ENCODE measurements at places on chromosomes 7 and 10.

DNA sequence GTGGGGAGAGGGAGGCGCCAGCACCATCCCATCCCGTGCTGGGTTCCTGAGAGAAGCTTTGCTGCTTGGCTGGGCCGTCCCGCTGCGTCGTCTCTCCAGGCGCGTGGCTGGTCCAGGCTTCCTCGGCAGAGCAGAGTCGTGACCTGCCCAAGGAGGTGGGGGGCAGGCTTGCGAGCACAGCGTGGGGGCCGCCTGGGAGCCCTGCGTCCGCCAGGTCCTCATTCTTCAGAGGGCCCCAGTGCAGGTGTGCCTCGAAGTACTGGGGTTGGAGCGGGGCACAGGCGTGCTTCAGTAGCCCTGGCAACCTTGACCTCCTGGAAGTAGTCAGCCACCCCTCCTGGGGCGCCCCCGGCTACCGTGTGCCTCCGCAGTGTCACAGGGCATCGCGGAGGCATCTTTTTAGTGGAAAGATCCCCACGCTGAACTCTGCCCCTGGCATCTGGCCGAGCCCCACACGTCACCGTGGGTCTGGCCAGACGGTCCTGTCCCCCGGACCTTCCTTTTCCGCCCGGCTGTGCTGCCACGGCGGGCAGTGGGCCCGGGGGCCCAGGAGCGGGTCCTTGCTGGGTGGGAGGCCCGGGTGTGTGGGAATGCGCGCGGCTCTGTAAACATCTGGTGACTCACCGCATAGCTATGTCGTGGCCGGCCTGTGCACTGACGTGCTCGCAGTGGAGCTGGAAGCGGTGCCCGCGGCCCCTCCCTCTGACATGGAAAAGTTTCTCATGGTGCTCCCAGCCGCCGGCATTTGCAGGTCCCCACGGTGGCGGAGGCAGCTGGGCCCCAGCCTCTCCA lies 6.4 kb downstream of the MAFK start:
- DNase-seq, result no peak

DNA sequence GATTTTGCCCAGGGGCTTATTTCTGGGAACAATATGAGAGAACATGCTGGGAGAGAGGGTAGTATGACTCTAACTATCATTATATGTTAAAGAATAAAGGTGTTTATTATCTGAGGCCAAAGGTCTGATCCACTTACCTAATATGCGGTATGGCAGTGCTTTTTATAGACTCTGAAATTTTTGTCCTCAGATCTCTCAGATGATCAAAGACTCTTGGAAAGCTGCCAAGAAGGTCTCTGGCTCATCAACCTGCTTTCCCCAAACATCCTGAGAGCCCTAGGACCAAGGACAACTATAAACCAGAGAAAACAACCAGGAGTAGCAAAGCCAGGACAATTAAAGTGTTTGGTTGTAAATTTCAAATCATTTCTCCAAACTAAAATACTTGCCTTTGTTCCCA lies 255.7 kb upstream of the LRRN3 start:
- no peak for DNase-seq

- DNase-seq, result no peak
These were observed 111.8 kb upstream of the AGR3 start for GRCh38 chr7:16993543-16993942.

GRCh38 chr7:80468931-80469714 lies 42.7 kb downstream of the GNAT3 start:
- DNase-seq, result no peak

GRCh38 chr7:157087646-157088045 lies 51.1 kb upstream of the UBE3C start:
- DNase-seq, result no peak

DNA sequence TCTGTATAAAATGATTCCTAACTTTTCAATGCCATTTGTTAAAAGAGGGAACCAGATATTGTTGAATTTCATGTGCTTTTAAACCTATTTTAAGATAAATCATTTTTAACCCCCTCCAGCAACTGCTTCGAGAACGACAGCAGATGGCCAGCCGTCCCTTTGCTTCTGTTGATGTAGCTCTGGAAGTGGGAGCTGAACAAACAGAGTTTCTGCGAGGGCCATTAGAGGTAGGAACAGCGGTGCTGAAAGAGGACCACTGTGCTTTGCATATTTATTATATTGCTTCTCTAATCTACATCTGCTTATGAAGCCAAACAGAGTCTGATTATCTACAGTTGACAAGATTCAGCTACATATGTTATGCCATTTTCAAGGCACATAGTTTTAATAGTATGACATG lies 545.9 kb downstream of the GFRA1 start:
- DNase-seq, result no peak

GRCh38 chr7:131637859-131638258 lies 81.4 kb upstream of the PODXL start:
- DNase-seq, result no peak

DNA sequence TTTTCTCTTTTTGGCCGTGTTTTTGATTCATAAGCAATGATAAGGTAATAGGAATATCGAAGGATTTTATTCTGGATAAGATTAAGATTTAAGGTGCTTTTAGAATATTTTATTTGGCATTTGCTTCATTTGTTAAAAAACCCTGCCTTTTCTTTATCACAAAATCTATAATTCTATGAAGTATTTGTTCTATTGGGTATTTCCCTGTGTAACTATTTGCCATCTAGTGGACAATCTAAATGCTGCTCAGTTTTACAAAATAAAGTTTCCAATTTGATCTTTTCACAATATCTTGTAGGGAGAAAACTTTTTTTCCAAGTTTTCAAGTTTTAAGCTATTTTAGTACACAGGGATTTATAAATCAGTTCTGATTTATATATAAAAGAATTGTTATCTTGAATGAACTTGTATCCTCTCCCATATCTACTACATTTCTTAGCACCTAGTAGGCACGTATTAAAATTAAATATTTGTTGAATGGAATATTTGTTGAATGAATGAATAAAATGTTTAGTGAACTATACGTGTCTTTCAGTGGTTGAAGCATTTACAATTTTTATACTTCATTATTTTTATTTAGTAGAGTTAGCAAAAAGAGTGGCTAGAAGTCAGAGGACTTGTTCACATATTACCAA lies 26.5 kb downstream of the ANKRD7 start:
- DNase-seq, result no peak

GRCh38 chr10:470339-471003 lies 219.0 kb downstream of the DIP2C start:
- no peak for DNase-seq

DNA sequence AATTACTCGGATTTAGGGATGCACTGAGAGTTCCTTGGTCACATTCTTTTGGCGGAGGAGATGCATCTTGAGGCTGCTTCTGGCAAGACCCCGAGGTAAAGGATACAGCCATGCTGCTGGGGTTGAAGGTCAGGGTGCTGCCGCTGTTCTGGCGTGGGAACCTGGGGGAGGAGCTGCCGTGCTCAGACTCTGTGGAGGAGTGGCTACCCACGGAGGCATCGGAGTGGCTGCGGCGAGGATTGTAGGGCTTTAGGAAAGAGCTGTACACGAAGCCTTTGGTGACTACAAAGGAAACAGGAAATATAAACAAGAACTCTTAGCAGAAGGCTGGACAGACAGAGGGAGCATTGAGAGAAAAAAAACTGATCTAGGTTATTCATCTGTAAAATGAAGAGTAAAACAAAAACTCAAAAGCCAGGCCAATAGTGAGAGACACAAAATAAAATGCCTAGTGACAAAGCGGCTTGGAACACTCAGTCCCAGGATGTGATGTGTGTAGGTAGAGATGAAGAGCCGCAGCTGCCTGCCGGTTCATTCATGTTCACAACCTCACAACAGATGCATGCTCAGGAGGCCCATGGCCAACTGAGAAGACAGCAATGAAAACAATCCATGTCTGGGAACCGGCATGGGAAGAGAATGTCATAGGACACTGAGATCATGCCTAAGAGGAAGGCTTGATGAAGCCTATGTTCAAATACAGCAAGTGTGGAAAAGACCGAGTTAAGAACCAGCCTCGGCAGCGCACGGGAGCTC lies 97.8 kb downstream of the ABCC2 start:
- no peak for DNase-seq

DNA sequence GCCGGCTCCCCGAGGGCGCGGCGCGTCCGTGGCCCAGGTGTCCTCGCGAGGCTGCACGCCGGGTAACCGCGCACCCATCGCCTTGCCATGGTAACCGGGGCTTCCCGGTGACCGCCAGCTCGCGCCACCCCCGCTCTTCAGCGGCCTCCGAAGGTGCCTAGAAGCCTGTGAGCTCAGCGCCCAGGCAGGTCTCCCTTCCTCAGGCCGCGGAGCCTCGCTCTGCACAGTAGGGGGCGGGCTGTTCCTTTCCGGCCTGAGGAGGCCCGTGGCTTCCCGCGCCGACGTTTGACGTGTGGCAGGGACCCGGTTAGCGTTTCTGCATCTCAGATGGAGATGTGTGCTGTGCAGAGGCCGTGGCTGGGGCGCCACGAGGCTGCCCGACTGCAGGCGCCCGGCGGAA lies 117.1 kb downstream of the DYNC2I1 start:
- DNase-seq, result no peak

GRCh38 chr10:12642036-12642435 lies 292.7 kb downstream of the CAMK1D start:
- DNase-seq, result no peak

DNA sequence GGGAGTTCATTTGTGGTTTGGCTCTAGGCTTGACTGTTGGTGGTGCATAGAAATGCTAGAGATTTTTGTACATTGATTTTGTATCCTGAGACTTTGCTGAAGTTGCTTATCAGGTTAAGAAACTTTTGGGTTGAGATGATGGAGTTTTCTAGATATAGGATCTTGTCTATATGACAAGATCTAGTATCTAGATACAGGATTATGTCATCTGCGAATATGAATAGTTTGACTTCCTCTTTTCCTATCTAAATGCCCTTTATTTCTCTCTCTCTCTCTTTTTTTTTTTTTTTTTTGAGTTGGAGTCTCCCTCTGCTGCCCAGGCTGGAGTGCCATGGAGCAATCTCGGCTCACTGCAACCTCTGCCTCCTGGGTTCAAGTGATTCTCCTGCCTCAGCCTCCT lies 62.9 kb downstream of the MGAM2 start:
- DNase-seq, result no peak

DNA sequence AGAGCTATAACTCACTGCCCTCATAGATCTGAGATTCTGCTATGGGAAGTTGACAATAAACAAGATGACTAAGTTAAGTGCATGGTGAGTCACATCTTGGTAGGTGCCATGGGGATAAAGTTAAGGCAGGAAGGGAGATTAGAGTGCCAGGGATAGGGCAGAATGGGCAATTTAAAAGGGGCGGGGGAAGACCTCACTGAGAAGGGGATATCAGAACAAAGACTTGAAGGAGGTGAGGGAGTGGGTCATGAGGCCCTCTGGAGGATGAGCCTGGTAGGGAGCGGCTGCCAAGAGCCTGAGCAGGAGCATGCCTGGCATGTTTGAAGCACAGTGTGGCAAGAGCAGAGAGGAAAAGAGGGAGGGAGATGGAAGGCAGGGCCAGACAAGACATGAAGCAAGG lies 34.8 kb upstream of the INMT start:
- no peak for DNase-seq

DNA sequence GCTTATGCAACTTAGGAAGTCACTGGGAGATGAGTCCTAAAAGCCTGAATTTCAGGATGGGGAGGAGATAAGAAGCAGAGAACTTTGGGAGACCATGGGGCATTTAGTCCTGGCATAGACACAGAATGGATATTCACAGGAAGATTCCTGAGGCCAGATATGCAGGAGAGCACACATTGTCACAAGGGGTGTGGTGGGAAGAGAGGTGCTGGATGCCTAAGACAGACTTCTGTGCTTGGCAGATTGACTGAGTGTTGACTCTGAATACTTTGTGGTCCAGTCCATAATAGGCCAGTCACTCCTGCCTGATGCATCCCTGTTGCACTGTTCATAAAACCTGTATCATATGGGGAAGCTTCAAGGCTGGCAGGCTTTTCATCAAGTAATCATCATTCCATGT lies 18.5 kb downstream of the SRI start:
- no peak for DNase-seq

DNA sequence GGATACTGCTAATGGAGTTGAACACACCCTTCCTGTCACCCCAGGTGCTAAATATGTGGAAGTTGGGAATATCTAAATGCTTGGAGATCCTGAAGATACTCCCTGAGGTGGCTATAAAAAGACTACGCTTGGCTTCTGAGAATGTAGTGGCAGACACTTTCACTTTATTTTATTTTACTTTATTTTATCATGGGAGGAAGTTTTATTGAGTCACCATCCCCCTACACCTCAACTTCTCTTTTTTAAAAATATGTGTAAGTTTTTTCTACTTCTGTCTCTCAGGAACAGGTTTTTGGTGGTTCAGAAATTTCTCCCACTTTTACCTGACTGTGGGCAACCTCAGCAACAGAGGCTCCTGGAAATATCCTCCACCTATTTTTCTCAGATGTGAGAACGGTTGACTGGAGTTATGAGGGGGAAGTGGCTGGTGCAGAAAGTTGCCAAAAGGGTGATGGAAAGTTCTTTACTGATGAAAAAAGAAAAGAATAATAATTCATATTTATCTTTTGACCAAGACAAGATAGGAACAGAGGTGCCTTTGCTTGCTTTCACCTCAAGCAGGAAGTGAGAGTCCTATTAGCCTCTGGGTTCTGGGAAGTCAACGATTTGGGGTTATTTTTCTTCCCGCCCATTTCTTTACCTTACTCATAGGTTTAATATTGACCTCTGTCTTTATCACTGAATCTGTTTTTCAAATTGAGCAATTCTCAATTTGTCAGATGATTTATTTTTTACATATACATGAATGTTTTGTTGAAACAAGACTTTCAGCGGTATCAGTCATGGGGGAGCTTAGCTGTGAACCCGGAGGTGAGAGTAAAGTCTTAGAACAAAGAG lies 103.6 kb downstream of the AHR start:
- no peak for DNase-seq

- peak; percentile 52 for DNase-seq
These were observed 10.8 kb downstream of the TLX1 start for GRCh38 chr10:101141616-101142532.

DNA sequence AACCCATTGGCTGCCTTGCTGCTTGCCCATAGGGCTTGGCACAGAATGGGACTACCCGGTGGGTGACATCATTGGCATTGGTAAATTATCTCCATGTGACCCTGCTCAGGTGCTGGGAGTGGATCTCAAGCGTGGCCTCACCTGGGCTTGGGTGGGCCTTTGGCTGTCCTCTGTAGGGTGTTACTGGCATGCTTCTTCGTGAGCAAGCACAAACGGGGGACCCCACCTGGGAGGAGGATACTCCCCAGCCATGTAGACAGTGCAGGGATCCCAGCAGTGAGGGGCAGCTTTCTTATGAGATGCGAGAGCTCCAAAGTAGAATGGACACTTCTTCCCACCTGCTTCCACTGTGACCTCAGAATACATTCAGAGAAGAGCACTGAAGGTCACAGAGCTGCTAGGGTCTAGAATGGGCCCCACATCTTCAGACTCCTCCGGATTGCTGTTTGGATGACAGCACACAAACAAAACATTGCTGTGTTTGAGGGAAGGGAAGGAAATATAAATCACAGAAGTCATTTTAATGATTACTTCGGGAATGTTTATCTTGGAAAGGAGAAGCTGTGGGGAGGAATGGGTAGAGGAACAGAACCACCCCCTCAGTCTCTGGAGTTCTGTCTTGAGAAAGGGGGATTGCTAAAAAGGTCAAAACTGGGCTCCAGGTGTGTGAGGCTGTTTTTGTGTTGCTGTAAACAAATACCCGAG lies 75.9 kb downstream of the SH2D4B start:
- no peak for DNase-seq

GRCh38 chr10:103580430-103580829 lies 86.9 kb downstream of the NEURL1 start:
- DNase-seq, result no peak
